Occipital lobe (tissue), 3 donors: ENCODE measurements at places on chromosomes 5 and 9.

GRCh38 chr5:167750586-167750985 is 540.9 kb upstream of the WWC1 start:
- no peak for DNase-seq

GRCh38 chr5:87850843-87851242 is 417.8 kb downstream of the TMEM161B start:
- DNase-seq = no peak

- no peak for DNase-seq
These were observed 147.5 kb upstream of the PHYKPL start for GRCh38 chr5:178380086-178380485.

DNA sequence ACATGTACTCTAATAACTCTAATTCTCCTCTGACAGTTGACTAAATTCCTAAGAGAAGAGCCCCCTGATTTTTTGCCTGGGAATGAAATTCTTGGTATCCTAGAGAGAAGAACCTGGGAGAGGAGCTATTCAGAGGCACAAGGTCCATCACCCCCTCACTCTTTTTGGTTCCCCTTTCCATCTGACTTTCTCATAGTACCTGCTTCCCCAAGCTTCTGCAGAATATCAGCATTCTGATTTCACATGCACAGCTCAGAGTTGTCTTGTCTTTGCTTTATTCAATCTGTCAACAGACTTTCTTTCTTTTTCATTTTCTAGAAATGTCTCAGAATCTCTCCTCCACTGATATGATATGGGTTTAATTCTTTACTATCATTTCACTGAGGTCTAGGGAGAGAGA is 141.5 kb upstream of the FBXL17 start:
- DNase-seq = no peak

GRCh38 chr5:33232731-33233505 is 207.8 kb upstream of the TARS1 start:
- no peak for DNase-seq

DNA sequence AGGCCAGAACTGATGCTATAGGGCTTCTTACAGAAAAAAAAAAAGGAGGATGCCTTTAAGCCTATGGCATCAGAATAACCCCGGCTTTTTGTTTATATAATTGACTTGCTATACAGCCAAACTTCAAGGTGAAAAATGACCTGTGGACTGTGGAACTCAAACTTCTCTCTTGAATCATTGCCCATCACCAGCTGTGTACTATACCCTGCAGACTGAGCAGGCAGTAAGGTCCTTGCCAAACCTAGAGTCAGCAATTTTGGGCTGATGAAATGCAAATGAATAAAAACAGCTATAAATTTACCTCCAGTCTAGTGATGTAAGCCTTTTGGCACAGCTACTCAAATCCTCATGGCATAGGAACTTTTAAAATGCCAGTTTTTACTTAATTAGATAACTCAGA is 44.5 kb upstream of the PPP3R2 start:
- DNase-seq = no peak

- DNase-seq = no peak
These were observed 22.1 kb upstream of the IL13 start for GRCh38 chr5:132635873-132636272.

GRCh38 chr9:124504530-124505005 is 2.6 kb downstream of the NR5A1 start:
- no peak for DNase-seq

DNA sequence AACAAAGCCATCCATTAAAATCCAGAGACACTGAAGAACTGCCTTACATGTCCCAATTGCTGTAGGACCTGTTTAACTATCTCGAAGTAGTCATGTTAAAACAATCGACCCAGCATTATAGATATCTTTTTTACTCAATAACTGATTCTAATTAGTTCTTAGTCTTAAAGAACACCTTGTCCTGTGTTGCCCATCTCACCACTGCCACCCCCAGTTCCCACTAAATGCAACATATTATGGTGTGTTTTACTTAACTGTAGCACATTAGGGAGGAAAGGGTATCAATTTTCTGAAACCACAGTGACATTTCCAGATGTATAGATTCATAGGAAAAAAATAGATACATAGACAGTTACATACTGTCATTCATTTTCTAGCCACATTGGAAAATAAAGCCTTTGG is 221.2 kb downstream of the MEF2C start:
- no peak for DNase-seq

- DNase-seq = no peak
These were observed 129.1 kb upstream of the FBN2 start for GRCh38 chr5:128667152-128667551.

DNA sequence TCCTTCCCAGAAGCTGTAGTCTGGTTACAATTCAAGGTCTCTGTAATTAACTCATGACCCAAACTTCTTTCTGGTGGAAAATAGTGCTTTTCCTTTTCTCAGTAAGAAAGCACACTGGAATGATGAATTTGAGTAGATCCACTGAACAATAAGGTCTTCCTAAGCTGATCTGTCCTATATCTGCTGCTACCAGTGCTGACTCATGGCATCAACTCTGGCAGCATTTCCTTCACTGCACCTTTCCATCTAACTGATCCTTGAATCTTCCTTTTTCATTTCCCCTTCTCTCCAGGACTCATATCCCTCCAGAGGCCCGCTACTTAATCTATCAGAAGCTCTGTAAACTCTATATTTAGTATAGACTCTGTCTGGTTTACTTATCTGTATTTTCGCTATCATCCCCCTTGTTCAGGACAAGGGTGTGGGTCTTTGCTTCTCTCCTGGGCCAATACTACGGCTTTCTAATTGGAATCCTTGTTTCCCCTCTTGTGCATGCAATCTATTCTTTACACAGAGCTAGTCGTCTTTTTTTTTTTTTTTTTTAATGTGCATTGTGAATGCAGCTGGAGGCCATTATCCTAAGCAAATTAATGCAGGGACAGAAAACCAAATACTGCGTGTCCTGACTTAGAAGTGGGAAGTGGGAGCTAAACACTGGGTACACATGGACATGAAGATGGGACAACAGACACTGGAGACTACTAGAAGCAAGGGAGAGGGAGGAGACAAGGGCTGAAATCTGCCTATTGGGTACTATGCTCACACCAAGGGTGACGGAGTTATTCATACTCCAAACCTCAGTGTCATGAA is 192.2 kb upstream of the RPS23 start:
- no peak for DNase-seq

- DNase-seq = no peak
These were observed 11.3 kb downstream of the ANKDD1B start for GRCh38 chr5:75622564-75622963.

DNA sequence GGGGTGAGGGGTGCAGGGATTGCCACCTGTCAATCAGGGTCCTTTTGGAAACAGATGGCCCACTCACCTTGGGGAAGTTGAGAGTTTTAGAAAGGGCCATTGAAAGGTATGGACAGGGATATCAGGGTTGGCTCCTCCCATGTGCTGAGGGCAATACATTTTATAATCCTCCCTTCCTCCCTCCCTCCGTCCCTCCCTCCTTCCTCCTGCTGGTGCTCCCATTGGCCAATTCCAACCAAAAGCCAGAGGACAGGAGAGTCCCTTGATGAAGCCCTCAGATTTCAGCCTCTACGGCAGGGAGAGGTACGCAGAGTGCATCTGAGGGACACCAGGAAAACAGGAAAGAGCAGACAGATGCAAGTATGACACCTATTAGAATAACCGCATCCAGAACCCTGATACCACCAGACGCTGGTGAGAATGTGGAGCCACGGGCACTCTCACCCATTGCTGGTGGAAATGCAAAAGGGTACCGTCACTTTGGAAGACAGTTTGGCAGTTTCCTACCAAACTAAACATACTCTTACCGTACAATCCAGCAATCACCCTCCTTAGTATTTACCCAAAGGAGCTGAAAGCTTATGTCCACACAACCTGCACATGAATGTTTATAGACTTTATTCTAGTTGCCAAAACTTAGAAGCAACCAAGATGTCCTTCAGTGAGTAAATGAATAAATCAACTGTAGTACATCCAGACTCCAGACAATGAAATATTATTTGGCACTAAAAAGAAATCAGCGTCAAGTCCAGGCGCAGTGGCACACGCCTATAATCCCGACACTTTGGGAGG is 58.2 kb upstream of the OTULINL start:
- no peak for DNase-seq

GRCh38 chr9:123718188-123718587 is 211.7 kb downstream of the DENND1A start:
- DNase-seq = no peak

GRCh38 chr5:112800891-112801290 is 60.2 kb upstream of the SRP19 start:
- DNase-seq = no peak

- DNase-seq = no peak
These were observed 140.4 kb upstream of the FST start for GRCh38 chr5:53339962-53340540.

DNA sequence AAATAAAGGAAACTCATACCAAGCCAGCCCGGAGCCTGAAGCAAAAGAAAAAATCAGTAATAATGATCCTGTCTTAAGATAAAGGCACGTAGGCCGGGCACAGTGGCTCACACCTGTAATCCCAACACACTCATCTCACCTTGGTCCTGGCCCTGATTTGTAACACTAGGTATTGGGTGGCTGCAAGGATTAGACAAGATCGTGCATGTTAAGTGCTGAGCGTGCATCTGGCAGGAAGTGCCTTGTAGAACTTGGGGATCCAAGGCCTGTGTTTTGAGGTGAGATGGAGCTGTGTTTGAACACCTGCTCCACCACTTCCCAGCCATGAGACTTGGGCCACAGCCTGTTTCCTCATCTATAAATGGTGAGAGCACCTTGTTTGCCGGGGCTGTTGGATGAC is 41.5 kb downstream of the SPRY4 start:
- no peak for DNase-seq

DNA sequence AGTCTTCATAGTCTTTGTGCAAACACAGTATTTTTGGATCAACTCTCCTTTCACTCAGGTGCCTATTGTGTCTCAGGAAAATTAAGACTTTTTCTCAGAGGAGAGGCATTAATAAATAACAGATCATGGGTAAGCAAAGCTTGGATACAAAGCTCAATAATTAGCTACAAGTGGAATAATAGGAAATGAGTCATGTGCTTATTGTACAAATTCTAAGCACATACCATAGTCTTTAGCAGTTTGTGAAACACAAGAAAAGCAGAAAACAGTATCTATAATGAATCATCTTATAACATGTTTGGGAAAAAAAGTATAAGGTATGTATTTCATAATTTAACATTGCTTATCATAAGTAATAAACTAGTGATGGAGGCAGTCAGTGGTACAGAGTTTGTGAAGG is 477.0 kb downstream of the CDH10 start:
- no peak for DNase-seq

DNA sequence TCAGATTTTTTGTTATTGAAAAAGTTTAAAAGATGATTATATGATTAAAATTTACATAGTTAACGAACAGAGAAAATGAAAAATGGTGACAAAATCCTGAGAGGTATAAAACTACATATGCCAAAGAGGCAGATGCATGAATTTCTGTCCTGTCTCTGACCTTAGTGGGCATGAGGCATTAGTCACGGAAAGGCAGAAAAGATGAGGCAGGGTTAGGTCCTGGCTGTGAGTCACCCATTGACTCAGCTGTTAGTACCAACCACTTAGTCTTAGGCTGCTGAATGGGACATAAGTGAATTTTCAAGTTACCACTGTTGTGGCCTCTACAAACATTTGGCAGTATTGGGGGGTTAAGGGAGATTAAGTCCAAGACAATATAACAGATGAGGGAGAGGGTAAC is 33.1 kb downstream of the RASA1 start:
- DNase-seq = no peak

- DNase-seq = no peak
These were observed 4.1 kb upstream of the DNAJB5 start for GRCh38 chr9:34985311-34985899.

DNA sequence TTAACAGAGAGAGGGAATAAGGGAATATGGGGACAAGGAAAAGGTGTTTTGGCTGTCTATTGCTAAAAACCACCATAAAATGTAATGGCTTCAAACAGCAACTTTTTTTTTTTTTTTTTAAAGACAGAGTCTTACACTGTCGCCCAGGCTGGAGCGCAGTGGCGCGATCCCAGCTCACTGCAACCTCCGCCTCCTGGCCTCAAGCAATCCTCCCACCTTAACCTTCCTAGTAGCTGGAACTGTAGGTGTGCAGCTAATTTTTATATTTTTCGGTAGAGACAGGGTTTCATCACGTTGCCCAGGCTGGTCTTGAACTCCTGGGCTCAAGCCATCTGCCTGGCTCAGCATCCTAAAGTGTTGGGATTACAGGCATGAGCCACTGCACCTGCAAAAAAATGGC is 4.3 kb upstream of the SPATA24 start:
- DNase-seq = no peak

DNA sequence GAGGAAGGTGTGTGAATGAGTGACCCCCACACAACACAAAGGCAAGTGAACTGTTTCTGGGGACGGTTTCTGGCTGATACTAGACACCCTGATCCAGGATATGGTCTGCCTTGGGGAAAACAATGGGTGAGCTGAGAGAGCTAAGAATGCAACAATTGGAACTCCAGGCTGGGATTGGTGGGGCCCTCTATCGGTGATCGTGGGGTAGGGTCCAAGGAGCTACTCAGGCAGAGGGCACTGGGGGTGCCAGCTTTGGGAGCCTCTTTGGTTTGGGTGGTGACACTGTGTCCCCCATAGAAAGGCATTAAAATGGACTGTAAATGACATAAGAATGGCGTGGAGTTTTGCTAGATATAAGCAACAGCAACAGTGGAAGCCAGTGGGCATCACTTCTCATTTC is 439.1 kb downstream of the DMAC1 start:
- no peak for DNase-seq

- DNase-seq = no peak
These were observed 33.9 kb downstream of the GNAQ start for GRCh38 chr9:77997611-77998284.

DNA sequence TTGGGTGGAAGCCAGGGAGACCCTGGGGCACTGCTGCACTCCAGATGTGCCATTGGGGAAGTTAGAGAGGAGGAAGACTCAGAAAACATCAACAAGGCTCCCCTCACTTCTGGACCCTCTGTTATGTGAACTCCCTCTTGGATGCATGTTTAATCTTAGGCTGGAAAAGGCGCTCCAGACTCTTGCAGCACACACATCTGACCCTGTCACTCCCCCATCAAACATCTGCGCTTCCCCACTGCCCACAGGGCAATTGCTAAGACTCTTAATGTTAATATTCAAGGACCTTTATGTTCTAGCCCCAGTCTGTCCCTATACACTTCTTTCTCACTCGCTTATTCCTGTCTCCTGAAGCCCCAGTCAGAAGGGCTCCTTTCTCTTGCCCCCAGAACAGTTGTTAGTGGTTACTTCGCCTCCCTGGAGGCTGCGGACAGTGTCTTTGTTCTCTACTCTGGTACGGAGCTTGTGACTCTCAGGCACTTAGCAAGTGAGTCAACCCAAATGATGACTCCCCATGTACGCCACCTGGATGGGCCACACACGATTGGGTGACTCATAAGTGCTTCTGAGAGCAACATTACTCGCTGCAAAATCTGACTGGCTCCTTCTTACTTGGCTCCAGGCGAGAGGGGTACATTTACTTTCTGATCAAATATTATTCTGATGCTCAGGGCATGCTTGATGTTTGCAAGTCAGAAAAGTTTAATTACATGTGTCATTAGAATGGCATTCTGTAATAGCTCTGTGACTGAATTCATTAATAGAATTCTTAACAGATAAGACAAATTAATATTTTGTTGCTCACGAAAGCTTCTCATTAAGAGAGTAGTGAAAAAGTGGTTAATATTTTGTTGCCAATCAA is 193.6 kb downstream of the HSPA4 start:
- DNase-seq = peak; percentile 73

GRCh38 chr9:126386088-126386487 is 59.5 kb downstream of the MVB12B start:
- no peak for DNase-seq
